ENCODE measurements at places on chromosomes 7 and 10.

DNA sequence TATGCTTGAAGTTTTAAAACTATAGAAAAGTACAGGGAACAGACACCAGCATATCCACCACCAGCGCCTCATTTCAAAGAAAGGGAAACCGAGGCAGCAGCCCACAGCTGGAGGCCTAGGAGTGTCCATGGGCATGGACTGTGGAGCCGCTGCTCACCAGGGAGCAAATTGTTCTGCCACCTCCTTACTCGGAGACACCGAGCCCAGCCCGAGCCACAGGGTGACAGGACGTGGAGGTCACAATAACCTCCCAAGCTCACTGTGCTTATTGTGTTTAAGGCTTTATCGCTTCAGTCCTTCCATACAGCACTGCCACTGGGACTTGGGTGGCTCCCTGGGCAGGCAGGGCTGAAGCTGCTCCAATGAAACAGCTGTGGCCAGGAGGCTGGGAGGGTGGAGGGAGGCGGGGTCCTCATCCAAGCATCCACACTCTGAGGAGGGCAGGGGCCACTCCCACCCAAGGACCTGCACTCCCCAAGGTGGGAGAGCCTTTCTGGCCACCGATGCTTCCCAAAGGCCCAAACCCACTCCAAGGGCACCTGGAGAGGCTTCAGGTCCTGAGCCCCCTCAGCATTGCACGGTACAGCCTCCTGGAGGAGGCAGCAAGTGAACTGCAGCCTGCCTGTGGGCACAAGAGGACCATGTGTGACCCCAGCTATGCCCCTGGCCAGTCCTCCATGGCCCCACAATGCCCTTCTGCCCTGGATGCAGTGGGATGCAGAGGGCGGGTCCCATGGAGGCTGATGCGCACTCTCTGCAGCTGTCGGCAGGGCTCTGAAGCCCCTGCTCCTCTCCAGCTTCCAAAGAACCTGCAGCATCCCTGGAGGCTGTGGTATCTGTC, 38.7 kb upstream of the RET start:
- DNase-seq = no peak

DNA sequence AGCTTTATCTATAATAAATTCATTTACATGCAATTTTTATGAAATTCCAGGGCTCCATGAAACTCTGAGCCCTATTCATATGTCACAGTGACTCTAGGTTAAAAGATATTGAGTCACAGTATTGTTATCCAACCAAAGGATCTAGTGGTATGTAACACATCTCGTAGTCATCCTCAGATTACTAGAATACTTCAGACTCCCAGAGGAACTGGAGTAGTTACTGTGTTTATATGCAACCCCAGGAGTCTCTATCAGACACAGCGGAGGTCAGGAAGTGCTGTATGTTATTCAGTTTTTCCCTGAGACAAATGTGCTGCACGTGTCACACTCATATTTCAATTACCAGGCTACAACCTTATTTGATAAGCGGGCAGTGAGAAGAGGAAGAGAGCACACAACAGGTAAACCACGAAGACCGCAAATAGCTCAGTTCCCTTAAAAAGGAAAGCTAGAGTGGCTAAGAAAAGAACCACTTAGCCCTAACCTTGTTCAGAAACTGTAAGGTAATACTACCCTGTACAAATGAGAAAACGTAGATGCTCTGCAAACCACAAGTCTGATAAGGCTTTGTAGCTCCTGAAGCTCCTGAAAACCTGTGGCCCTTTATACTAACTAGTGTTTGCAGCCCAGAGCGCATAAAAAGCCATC, 114.0 kb upstream of the CNTNAP2 start:
- DNase-seq = no peak

- DNase-seq = no peak
Observed at GRCh38 chr10:71528371-71529206, 131.9 kb downstream of the CDH23 start.

- no peak for DNase-seq
Observed at GRCh38 chr10:26087666-26088065, 128.9 kb upstream of the GAD2 start.

DNA sequence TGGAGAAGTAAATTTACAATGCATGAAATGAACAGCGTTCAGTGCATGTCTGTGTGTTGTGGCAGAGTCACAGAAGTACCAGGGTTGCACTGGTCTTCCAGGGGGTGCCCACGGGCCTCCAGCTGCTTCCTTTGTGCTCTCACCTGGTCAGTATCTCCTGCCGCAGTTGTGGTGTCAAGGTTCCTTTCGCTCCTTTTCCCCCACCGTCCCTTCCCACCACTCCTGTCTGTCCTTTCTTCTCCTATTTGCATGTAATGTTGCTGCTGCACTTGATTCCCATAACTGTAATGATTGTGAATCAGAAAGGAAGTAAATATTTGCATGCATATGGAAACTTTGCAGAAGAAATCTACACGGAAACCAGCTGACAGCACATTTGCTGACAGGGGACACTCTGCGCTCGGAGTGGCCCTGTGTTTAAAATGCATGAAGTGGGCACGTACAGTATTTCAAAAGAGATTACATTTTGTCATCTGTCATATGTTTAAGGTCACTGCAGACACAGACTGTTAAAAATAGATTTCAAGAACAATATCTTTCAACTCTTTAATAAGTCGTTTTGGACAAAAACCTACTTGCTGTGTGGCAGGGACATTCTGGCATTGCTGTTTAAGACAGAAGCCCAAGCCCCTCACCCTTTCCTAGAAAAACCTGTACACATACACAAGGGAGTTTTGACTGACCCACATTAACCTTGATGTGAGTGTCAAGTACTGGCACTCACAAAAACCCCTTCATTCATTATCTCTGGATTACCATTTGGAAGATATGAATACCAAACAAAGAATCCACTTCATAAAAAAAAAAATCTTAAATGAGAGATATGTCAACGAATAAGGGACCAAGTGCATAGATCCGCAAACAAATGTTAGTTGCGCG, 336.7 kb upstream of the KLF6 start:
- no peak for DNase-seq

- DNase-seq = no peak
Observed at GRCh38 chr7:45455662-45456061, 118.5 kb upstream of the ADCY1 start.

- DNase-seq = no peak
Observed at GRCh38 chr10:110549211-110549610, 18.3 kb upstream of the SMC3 start.

GRCh38 chr7:36440880-36441279, 51.2 kb downstream of the ANLN start:
- no peak for DNase-seq

GRCh38 chr10:11687779-11688447, 54.3 kb upstream of the ECHDC3 start:
- DNase-seq = no peak
